ENCODE measurements at places on chromosomes 4 and X. TPM values are rescaled to one million over a fixed set of nuclear protein-coding genes. Genes with fewer than 3 reads are reported as not detected.

DNA sequence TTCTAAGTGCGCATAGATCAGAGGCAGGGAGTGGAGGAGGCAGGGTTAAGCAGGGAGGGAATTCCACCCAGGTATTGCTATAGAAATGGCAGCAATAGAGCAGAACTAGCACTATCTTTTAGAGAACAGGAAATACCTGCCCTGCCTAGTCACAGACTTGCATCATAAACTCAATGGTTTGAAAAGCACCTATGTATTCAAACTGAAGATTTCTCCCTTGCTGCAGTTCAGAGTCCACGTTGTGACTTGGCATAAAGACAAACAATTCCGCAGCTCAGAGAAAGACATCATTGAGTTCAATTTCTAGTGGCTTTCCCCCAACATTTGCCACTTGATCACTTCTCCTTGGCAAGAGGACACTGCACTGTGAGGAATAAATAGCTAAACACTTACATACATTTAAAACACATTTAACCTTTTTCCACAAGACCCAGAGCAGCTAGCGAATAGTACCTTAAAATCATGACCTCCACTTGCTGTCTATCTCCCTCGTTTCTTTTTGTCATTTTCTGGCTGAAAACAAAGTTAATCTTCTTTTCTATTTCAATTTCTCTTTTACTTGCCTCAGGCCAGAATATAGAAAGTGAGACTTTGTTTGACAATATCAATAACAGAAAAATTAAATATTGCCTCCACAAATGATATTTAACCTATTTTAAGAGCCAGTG lies 42.4 kb downstream of the SLC7A11 start:
- DNase-seq, result no peak

DNA sequence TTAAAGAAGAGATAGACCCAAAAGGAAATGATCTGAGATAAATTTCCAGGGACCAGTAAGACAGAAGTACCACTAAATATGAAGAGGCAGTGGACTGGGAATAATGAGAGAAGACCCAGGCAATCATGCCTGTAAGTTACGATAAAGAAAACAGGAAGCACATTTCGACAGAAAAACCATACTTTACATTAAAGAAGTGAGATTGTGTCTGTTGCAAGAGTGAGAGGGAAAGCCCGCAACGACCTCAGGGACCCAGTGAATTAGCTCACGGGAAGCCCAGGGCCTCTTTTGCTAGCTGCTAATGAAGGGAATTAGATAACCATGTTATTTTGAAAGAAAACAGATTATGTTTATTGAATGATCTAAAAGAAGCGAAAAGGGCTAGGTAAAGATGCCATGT lies 28.9 kb upstream of the ACSL1 start:
- DNase-seq, result no peak

GRCh38 chr4:80613470-80613869 lies 277.9 kb downstream of the CFAP299 start:
- DNase-seq, result no peak

DNA sequence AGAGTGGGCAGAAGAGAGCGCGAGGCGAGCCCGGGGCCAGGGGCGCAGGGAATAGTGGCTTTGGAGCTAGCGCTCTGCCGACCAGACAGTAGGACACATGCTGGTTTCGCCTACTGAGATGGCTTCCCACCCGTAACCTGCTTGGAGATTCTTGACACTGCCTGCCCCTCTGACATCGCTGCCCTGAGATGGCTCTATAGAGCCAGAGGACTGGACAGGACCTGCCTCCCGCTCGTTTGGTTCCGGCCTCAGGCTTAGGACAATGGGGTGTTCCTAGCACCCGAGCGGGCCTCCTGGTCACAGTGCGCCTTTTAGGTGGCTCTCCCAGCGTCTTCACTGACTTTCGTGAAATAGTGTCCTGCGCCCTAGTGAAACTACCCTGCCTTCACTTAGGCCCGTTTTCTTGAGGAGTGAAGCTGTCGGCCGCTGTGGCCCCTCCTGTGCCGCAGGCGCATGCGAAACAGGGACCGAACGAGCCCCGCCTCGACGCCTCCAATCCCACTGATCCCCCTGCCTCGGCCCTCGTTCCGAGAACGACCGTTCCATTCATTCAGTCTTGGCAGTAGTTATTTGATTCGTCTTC lies 608 bp downstream of the TAF1 start:
- DNase-seq, result peak; percentile 5

Gene CXXC4
- 3.3 TPM for total RNA-seq

Gene DACH2
- not detected for total RNA-seq

Data from heart right ventricle (tissue), 16 donors.